Activated CD4-positive, alpha-beta T cell treated with anti-CD3 and anti-CD28 coated beads for 4 hours (primary cell): ENCODE measurements at places on chromosomes 3 and 15.
A peak's percentile ranks its signal among the peaks of the same experiment; 100 is the strongest.

GRCh38 chr3:157120071-157120892 lies 39.7 kb downstream of the CCNL1 start:
- DNase-seq = no peak

- DNase-seq = no peak
Observed at GRCh38 chr3:195911041-195911945, 2.9 kb upstream of the TNK2 start.

DNA sequence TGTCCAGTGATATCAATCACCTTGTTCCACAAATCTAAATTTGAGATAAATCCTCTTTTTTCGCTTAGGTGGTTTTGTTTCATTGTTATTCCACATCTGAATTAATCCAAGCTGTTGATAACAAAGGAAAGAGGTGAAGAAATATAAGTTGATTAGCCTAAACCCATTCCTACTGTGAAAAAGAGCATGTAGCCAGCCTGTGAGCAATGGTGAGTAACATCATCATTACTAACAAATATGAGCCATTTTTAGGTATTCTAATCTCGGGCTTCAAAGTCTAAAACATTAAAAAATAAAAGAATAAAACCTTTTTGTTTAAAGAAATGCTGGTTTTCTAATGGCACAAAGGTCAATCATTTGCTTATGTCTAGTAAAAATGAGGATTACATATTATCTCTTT lies 52.1 kb upstream of the P3H2 start:
- no peak for DNase-seq

DNA sequence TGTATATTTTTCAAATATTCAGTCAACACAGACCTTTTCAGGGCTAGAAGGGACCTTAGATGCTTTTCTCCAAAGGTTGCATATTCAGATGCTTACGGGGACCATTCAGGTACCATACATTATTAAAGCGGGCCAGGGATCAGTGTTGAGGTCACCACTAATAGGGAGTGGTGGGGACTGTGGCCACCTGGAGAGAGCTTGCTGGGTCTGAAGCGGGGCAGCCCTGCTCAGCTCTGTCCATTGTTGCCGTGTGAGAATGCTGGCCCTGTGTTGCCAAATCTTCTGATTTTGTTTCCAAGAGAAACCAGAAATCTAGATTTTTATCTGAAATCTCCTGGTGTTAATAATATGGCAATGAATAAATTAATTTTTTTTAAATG lies 23.7 kb downstream of the ABHD2 start:
- DNase-seq = no peak

GRCh38 chr3:137217733-137218132 lies 259.9 kb downstream of the IL20RB start:
- no peak for DNase-seq

- DNase-seq = no peak
Observed at GRCh38 chr15:28911310-28911931, 25.6 kb downstream of the APBA2 start.

DNA sequence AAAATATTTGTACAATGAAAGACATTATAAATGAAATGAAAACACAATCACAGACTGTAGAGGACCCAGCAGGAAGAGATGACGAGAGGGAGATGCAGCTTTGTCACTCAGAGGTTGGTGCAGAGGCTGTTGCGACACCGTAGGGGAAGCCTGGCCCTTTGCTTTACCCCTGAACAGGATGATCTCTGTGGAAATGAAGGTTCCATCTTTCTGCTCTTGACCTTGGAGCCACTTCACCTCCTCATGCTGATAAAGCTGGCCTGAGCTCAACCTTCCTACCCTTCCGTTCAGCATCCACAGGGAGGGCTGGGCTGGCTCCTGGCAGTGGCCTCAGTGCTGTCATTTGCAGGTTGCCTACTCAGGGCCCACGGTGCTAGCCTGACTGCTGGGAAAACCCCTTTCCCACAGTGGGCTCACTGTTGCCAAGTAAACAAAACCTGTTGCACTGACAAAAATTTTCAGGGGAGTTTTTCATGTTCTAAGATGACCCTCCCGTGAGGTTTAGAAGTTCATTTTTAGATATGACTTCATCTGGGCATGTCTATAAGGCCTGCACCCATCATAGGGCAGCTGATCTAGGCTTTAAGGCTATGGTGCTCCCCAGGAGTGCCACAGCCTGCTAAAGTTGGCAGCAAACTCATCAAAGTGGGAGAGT lies 3.0 kb upstream of the CD80 start:
- no peak for DNase-seq

DNA sequence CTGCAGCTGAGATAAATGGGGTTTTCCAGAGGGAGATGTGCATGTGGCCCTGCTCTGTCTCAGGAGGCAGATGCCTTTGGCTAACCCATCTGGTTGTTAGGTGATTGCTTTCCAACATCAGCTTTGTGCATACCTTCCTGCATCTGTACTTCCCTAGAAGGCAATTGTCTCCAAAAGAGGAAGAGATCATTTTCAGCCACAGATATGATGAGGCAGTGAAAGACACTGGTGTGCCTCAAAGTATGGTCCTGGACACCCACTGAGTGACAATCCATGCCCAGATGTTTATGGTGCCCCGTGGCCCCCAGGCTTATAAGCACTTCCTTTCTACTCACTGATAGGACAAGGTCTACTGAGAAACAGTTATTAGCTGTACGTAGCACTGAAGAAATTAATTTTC lies 117.5 kb upstream of the NR2F2 start:
- DNase-seq = no peak

DNA sequence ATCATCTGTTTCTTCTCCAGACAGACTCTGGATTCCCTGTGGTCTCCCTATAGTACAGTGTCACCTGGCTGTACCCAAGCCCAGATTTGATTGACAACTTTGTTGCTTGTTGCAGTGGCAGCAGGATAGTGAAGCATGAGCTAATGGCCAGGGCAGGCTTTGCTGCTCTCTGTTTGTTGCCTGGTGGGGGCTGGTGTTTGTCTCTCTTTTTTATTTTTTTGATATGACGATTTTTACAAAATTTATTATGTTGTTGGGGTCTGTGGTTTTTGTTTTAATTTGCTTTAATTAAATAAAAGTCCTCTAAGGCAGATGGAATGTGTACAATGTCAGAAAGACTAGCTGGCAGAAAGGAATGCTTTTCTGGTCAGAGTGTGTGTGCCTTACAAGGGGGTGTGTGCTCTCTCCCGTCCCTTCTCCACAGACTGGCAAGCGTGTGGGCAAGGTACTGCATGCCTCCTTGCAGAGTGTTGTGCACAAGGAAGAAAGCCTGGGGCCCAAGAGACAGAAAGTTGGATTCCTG lies 15.2 kb upstream of the CLEC3B start:
- no peak for DNase-seq

DNA sequence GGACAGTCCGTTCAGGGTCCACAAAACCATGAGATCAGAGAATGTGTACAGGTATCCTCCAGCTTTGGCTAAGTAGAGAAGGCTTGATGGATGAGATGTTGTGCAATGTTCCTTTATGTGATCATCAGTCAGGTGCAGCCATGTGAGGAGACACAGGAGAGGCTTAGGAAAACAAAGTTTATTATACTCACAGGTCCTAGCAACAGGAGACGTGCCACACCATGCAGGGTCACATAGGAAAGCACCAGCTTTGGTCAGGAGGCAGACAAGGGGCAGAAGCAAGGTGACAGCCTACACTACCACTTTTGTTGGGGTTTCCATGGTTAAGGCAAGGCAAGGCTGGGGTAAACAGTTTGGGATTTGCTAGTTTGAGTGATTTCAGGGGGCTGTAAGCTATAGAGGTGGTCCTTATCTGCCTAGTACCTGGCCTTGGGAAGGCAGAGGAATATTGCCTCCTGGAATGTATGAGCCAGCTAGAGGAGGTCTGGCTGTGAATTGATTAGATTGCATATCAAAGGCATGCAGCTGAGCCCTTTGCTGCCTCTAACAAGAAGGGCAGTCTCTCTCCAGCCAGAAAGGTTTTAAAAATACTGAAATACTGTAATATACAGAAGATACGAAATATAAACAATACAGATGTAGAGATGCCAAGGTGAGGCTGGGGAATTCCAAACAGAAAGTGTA lies 248.6 kb downstream of the RYR3 start:
- DNase-seq = no peak

GRCh38 chr3:130748981-130749380 lies 2.4 kb upstream of the PIK3R4 start:
- DNase-seq = no peak

DNA sequence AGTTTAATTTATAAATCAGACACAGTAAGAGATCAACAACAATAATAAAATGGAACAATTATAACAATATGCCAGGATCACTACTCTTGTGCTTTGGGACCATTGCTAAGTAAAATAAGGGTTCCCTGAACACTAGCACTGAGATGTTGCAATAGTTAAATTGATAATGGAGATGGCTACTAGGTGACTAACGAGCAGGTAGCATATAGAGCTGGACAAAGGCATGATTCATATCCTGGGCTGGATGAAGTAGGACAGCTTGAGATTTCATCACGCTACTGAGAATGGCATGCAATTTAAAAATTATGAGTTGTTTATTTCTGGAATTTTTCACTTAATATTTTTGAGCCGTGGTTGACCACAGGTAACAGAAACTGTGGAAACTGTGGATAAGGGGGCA lies 20.7 kb upstream of the MYZAP start:
- DNase-seq = no peak

GRCh38 chr15:65400760-65401610 lies 21.8 kb downstream of the IGDCC4 start:
- DNase-seq = peak; percentile 31

DNA sequence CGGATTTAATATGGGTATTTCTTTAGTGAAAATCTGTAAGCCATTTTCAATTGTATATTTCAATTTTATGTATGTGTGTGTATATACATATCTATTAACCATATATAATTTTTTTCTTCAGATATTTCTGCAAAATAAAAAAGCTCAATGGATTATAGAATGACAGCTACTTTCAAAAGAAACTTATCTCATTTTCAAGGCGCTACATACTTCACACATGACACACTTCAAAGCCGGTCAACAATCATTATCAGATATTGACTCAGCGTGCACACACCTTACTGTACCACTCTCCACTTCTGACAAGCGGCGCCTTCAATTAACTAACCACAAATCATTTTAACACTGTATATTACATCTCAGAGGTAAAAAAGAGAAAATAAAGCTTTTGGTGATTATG lies 39.6 kb downstream of the ATP13A3 start:
- no peak for DNase-seq

GRCh38 chr15:90893175-90894090 lies 9.1 kb downstream of the FES start:
- no peak for DNase-seq

- DNase-seq = no peak
Observed at GRCh38 chr3:101928890-101929289, 79.6 kb downstream of the NFKBIZ start.

GRCh38 chr15:47184908-47185801 lies 532.1 kb upstream of the SEMA6D start:
- DNase-seq = no peak
